ENCODE measurements at places on chromosomes 12 and 14.
A peak's percentile ranks its signal among the peaks of the same experiment; 100 is the strongest.

- no peak for DNase-seq
These were observed 27.0 kb downstream of the HPD start for GRCh38 chr12:121831571-121832245.

GRCh38 chr12:51788876-51789275, 59.6 kb downstream of the FIGNL2 start:
- DNase-seq: peak; percentile 59

GRCh38 chr12:25958428-25959070, at the start of gene RASSF8:
Gene RASSF8 (plus strand): TSS chr12:25958682. CDS start chr12:26055344, 96,662 bp downstream.
- peak; percentile 23 for DNase-seq

- no peak for DNase-seq
These were observed 335 bp downstream of the GCN1 start for GRCh38 chr12:120194226-120194533.

GRCh38 chr12:13376610-13377373, 180.3 kb downstream of the EMP1 start:
- peak; percentile 83 for DNase-seq

DNA sequence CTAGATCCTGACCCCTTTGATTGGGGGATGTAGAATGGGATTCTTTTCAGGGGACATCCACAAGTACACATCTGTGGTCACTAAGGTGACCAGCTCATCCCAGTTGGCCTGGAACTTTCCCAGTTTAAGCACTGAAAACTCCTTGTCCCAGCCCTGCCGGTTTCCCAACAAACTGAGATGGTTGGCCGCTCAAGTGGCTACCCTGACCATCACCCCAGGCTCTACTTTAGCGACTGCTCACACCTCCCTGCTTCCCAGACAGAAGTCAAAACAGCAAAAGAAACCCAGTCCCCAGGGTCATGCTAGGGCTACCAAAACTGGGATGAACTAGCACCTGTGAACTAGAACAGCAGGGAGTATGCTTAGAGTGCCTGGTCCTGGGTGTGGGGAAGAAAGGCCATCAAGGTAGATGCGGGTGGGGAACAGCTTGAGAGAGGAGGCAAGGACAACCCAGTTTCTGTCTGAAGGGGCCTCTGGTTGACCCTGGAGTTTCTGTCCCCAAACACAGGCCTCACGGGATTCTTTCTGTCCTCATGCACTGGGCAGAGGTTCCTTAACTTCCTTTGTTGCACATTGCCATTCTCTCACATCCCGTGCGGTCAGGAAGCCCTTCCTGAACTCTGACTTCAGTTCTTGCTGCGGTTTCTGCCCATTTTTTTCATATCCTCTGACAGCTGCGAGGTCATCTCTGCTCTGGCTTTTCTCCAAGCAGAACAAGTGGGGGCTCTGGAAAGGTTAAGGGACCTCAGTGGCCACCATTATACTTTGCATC, 1.6 kb downstream of the LTB4R start:
- DNase-seq: no peak

All from bronchial epithelial cell (primary cell).